ENCODE measurements at places on chromosomes 6 and 20.

DNA sequence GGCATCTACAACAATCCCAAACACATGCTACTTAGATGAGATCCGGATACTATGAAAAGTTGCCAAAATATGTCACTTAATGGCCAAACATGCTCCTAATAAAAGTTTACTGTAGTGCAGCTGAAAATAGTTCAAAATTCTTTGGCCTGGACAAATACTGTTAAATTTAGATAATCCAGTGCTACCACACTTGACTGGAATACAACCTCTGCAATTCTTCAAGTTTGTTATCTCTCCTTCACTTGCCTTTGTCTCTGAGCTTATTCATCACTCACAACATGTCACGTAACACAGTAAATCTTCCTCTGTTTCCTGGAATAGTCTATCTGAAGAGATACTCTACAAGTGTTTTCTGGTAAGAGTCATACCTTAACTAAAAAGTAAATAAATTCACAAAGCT lies 10.5 kb upstream of the PLN start:
- no peak for DNase-seq

DNA sequence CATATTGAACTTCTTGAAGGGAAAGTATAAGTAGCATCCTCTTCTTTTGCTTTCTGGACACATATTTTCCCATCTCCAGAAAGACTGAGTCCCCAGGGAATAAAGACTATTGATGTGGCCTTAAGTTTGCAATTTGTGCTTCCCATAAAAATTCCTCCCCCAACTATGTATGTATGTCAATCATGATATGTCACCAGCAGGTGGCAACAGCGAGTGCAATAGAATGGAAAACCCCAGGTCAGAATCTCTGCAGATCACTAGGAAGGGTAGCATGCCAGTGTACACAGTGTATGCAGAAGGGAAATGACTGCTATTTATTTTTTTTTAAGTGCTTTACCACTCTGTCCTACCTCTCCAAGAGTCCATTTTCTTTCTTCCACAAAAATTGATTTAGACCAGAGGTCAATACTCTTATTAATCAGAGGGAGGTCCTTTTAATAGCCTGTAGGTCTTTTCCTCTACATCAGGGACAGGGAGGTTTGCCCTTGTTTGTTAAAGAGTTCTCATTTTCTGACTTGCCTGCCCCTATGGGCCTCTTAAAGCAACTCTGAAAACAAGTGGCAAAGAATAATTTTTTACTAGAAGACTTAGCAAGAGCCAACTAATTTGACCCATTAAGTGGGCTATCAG lies 61.4 kb downstream of the BMP2 start:
- DNase-seq, result peak; percentile 87

DNA sequence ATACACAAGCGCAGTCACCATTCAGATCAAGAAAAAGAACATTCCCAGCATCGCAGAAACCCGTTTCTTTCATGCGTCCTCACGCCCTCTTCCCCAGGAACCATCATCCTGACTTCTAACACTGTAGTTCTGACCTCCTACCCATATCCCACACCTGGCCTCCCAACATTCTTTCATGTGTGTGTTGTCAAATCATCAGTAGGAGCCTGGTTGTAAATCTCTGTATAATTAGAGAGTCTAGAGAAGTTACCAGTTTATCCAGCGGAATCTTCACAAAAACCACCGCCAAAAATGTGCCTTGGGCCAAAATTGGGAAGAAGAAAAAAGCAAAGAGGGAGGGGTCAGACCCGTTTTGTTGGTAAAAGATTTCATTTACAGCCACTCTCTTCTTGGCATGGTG lies 91.6 kb downstream of the RTN4IP1 start:
- no peak for DNase-seq

GRCh38 chr6:160477901-160478300 lies 129.7 kb downstream of the SLC22A3 start:
- DNase-seq, result no peak

GRCh38 chr6:69936674-69937363 lies 70.5 kb downstream of the COL19A1 start:
- DNase-seq, result no peak

DNA sequence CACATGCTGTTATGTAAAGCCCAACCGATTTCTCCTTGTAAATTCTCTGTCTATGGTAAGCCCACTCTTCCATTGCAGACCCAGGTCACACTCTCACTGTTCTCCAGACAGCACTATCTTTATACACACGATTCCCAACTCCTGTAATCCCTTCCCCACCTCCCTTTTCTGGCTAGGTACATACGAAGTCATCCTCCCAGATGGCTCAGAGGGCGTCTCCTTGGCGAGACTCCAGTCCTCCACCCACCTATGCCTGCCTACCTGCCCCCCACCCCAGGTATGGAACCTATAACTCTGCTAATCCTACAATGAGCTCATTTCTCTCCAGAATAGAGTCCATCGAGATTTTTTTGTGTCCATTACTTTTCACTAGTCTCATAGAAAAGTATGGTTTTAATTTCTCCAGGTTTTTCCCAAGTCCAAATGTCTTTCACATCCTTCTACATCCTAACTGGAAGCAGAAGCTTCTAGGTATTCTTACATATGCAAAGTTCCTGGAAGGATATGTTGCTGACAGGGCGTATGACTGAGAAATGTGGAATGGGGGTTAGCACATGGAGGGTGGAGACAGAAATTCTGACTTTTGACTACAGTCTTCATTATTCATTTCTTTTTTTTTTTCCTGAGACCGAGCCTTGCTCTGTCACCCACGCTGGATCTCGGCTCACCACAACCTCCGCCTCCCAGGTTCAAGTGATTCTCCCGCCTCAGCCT lies 22.8 kb downstream of the SCML4 start:
- no peak for DNase-seq

DNA sequence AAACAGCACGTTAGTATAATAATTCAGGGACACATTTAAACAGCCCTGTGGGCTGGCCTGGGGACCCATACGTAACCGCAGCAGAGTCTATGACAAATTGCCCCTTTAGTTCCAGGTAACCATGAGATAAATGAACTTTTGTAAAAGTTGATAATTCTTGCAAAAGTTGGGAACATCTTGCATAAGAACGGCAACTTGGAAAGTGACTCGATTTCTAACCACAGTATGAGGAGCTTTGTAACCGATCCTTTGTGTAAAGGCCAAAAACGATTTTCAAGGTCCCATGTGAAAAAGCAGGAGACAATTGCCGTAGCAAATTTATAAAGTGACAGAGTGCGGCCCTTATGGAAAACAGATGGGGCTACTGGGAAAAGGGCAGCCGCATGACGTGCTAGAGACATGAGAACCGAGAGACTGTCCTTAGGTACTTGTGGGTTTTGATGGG lies 81.6 kb downstream of the PSMG4 start:
- no peak for DNase-seq

GRCh38 chr20:63362436-63363009 lies 1.4 kb upstream of the CHRNA4 start:
- no peak for DNase-seq

- no peak for DNase-seq
Measured at GRCh38 chr20:62178316-62179161, 4.3 kb upstream of the MTG2 start.
